BE2C (cell line): ENCODE measurements at places on chromosomes 7 and 10.
A peak's percentile ranks its signal among the peaks of the same experiment; 100 is the strongest.

- DNase-seq: no peak
These were observed 221.7 kb downstream of the DNAJB6 start for GRCh38 chr7:157558516-157558874.

GRCh38 chr10:86155054-86155921 is 211.3 kb downstream of the GRID1 start:
- peak; percentile 41 for DNase-seq

DNA sequence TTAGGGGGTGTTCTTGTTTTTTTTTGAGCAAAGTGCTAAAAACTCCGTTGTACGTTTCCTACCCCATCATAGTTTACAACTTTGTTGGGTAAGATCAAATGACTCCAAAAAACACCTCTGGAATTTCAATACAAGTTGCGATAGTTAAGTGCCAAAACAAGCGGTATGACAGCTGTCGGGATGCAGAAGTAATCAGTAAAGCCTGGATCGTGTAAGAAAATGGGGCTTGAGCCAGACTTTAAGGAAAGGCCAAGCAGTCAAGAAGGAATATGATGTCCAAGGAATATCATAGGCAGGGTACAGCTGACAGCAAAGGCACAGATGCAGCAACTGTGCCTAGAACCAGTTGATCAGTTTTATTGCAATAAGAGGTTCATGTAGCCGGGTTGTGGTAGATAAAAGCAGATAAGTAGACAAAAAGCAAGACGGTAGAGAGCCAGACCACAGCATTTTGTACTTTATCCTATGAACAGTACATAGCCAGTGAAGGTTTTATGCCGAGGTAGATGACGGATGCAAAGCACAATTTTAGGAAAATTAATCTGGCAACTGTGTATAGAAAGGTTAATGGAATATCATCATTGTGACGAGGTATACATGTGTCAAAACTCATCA is 45.5 kb downstream of the UBE2H start:
- DNase-seq: no peak

GRCh38 chr7:26202019-26202990 is 760 bp downstream of the CBX3 start:
- DNase-seq: peak; percentile 79

GRCh38 chr7:143069912-143070500 is 17.9 kb downstream of the OR6V1 start:
- DNase-seq: no peak
